Kidney epithelial cell (primary cell): ENCODE measurements at places on chromosomes 6 and 20.

- no peak for DNase-seq
Measured at GRCh38 chr6:79249136-79249535, 14.7 kb upstream of the HMGN3 start.

- DNase-seq = no peak
Measured at GRCh38 chr6:157531169-157531985, 150.4 kb downstream of the ZDHHC14 start.

GRCh38 chr6:152603911-152604310 lies 33.3 kb downstream of the SYNE1 start:
- no peak for DNase-seq

DNA sequence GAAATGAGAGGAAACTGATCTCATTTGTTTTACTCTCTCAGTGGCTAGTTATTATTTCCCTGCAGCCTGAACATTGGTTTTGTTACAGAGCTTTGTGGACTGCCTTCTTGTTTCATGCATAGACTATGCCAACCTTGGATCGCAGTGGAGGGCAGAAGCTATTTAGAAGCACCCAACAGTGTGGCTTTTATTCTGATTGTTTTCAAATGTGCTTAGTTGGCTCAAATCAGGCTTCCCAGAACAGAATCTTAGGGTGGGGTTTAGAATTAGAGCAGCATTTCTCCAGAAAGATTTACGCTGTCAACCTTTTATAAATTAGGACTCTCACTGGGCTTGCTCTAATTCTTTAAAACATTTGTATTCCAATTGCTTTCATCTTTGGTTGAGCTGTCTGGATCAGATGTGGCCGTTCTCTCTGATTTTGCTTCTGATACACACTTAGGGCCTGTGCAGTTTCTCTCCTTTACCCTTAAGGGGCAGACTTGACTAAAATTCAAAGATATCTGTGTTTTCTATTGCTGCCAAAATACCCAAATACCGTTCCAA lies 210.3 kb downstream of the BCKDHB start:
- no peak for DNase-seq

DNA sequence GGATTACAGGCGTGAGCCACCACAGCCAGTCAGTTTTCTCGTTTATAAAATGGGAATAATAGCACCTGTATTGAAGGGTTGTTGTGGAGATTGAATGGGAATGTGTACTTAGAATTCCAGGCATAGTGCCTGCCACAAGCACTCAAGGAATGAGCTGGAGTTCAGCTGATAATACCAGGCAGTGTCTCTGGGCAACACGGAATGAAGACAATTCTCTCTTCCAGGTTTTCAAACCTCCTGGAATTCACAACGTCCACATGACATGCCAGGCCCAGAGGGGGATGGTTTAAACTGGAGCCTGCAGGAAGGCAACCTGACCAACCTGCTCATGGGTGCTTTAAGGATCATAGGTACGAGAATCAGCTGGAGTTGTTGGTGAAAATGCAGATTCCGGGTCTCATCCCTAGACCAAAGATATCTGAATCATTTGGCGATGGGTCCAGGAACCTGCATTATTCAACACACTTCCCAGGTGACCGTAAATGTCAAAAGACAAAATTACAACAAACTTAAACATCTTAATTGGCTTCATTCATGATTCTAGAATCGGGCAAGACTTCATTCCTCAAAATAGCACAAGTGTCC lies 1.9 kb upstream of the PTPN1 start:
- DNase-seq = no peak

- no peak for DNase-seq
Measured at GRCh38 chr6:146028851-146029572, at the start of gene GRM1. Gene GRM1, plus strand, starts transcription at chr6:146029062. Its CDS starts 456 bp downstream, at chr6:146029518.

GRCh38 chr6:87755708-87756671 lies 54.0 kb upstream of the AKIRIN2 start:
- DNase-seq = no peak

GRCh38 chr20:50369225-50370035 lies 140.8 kb upstream of the PTPN1 start:
- no peak for DNase-seq

- DNase-seq = no peak
Measured at GRCh38 chr20:47733892-47734291, 51.4 kb downstream of the SULF2 start.

GRCh38 chr6:11740875-11741274 lies 37.7 kb downstream of the ADTRP start:
- DNase-seq = no peak

GRCh38 chr20:23296841-23297701 lies 53.5 kb upstream of the NXT1 start:
- DNase-seq = no peak

DNA sequence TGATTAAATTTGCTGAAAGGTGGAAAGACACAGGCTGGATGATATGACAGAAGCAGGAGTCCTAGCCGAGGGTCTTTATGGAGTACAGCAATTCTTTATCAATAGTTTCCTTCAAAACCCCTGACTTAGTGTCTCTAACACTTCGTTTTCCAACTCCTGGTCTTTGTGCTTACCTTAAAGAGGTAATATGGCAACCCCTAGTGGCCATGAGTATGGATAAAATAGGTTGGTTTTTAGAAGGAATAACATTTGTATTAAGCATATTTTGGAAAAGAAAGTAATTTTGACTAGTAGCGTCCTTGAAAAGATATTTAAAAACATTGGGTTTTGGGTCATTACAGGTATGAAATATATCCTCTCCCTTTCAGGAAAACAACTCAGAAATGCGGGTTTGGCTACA lies 51.9 kb downstream of the VGLL2 start:
- no peak for DNase-seq
